ENCODE measurements at places on chromosomes 12 and 14.

DNA sequence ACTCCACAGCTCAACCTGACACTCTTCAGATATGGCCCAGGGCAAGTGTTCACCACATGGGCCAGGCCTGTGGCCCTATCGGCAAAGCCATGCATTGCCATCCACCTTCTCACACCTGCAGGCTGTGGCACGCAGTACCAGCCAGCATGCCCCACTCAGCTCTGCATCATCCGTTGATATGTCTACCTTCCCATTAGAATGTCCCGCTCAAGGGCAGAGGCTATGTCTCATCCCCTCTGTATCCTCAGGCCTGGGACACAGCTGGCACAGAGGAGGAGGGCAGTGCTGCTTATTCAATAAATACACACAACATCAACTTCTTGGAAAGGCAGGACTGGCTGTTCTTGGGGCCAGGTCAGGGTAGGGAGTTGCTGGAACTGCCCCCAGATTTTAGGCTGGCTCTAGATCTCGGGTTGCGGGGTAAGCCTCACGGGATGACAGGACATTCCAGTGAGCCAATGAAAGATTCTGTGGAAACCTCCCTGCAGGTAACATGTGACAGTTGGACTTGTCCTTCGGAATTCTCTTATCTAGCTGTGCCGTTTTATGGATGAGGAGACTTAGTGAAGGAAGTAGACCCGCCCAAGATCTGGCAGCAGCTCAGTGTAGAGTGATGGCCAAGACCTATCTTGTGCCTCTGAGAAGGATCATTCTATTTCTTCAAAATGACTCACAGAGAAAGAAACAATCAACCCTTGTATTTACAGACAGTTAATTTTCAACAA is 25.6 kb downstream of the SYNE3 start:
- no peak for DNase-seq

DNA sequence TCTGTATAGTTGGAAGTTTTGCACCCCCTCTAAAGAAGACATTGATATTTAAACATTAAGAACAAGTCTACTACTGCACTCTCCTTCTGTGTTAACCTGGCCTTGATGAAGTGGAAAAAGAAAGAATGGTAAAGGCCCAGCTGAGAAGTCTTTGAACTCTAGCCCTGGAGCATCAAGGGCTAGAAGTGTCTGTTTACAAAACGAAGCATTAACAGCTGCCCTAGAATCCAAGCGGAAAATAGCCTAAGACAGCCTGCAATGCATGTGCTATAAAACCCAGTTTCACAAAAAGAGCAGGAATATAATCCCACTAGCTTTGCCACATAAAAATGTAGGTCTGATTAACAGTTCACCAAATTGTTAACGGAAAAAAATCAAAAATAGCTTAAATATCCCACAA is 60.5 kb downstream of the NUMB start:
- DNase-seq: no peak

DNA sequence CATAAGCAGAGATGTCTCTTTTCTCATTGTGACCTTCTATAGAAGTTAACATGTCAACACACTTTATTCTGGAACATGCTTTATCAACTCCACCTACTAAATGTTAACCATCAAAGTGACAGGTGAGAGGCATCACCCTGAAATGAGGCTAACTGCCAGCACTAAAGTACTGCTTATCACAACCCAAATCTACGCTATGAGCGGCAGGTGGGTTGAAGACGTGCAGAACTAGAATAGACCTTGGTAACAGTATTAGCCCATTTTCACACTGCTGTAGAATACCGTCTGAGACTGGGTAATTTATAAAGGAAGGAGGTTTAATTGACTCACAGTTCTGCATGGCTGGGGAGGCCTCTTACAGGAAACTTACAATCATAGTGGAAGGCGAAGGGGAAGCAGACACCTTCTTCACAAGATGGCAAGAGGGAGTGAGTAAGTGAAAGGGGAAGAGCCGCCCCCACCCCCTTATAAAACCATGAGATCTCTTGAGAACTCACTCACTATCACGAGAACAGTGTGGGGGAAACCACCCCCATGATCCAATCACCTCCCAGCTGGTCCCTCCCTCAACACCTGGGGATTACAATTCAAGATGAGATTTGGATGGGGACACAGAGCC is 359.0 kb downstream of the SEC23A start:
- DNase-seq: no peak

- no peak for DNase-seq
These were observed 76.2 kb upstream of the FERMT2 start for GRCh38 chr14:53027041-53027440.

- no peak for DNase-seq
These were observed 59.1 kb upstream of the PCED1B start for GRCh38 chr12:47020211-47020821.

GRCh38 chr14:88470542-88471440 is 84.0 kb downstream of the PTPN21 start:
- DNase-seq: no peak

DNA sequence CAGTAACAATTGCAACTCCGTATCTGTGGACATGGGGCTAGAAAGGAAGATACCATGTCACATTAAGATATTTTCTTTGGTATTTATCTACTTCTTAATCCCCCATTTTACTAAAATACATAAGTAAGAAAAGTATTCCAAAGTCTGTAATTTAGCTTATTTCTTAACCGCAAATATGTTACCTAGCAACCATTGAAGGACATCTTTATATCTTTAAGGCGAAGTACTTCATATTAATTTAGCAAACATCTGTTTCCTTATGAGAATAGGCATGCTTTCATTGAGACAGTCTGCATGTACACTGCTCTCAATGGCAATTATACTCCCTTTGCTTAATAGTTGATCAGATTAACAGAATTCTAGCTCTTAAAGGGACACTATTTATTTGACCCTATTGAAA is 88.8 kb downstream of the NAV3 start:
- no peak for DNase-seq

DNA sequence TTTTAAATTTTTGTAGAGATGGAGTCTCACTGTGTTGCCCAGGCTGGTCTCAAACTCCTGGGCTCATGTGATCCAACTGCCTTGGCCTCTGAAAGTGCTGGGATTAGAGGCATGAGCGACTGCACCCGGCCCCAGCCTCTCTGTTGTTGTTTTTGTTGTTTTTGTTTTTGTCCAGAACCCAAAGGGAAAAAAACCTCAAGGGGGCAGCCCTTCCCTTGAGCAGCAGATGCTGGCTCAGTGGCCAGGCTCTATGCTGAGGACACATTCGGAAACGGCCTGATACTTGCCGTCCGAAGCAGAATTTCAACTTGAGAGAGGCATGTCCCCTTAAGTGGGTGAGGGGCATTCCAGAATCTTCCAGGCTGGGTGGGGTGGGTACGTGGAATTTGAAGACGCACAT is 6.7 kb downstream of the MVK start:
- no peak for DNase-seq

GRCh38 chr14:90626550-90626949 is 189.7 kb downstream of the TTC7B start:
- DNase-seq: no peak

DNA sequence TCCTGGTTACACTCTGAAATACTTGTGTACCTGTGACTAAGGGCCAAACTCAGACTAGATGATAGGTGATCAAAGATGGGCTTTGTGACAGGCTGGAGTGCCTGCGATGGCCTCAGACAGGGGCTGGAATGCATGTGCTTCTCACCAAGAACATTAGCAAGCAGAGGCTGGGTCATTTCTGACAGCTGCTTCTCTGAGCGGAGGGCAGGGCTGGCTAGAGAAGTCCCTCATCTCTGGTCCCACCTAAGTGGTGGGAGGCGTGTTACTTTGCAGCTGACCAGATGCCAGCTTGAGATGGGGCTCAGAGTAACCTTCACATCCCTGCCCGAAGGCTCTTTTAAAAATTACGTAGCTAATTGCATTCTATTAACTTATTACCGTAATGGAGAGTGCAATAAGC is 106.8 kb upstream of the RTL1 start:
- DNase-seq: no peak

- no peak for DNase-seq
These were observed 67.2 kb downstream of the RIC8B start for GRCh38 chr12:106841510-106842302.

DNA sequence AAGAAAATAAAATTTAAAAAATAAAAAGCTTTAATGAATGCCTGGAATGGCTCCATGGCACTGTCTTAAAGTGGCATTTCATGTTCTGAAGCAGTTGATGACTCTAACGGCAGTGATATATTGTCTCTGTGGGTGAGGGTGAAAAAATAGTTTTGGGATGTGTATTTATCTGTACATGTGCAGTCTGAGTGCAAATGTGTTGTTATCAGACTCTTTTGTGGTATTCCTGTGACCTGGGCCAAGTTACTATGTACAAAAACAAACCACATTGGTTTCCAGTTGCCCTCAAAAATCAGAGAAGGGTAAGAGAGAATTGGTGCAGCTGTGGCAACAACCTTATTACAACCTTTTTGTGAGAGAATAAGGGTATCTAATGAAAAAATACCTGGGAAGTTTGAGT is 81.7 kb upstream of the CCDC91 start:
- DNase-seq: no peak

GRCh38 chr12:56645201-56645716 is 525 bp downstream of the ATP5F1B start:
- no peak for DNase-seq

- DNase-seq: no peak
These were observed 13.6 kb upstream of the OR4Q3 start for GRCh38 chr14:19729763-19730162.

- no peak for DNase-seq
These were observed 21.5 kb upstream of the MMP17 start for GRCh38 chr12:131806674-131807073.

DNA sequence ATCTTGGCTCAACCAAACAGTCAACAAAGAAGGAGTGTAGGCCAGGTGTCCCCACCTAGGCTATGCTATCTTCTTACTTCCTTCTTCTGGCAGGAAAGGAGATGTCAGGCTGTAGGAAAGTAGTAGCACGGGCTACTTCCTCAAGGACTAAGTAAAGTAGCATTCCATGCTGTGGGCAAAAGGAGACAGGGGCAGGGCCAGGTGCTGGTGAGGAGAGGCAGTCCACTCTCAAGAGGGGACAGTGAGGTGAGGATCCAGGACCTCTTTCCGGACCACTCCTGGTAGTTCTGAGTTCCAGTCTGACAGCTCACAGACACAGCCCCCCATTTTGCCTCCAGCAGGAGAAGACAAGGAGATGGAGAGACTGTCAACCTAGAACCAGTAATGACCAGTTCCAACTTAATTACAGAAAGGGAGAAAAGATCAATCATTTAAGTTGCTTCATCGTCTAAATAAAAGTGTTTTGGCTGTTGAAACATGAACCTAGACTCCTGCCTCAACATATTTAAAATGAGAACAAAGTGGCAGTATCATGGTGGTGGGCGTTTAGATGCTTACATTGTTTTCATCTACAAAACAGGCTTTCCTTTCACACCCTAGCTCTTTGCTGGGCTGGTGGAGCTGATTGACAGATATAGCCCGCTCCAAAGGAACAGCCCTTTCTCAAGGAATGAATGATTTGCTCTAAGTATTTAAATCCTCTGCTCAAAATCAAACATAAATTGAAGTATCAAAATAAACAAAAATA is 5.1 kb upstream of the SSTR1 start:
- no peak for DNase-seq

Measured in natural killer cell treated with Interleukin-12 subunit alpha and Interleukin-12 subunit beta and Interleukin-15 and Interleukin-18, amount 100 ng/mL, for 72 hours (primary cell).